Omental fat pad (tissue), 4 donors: ENCODE measurements at places on chromosomes 7 and 10.

DNA sequence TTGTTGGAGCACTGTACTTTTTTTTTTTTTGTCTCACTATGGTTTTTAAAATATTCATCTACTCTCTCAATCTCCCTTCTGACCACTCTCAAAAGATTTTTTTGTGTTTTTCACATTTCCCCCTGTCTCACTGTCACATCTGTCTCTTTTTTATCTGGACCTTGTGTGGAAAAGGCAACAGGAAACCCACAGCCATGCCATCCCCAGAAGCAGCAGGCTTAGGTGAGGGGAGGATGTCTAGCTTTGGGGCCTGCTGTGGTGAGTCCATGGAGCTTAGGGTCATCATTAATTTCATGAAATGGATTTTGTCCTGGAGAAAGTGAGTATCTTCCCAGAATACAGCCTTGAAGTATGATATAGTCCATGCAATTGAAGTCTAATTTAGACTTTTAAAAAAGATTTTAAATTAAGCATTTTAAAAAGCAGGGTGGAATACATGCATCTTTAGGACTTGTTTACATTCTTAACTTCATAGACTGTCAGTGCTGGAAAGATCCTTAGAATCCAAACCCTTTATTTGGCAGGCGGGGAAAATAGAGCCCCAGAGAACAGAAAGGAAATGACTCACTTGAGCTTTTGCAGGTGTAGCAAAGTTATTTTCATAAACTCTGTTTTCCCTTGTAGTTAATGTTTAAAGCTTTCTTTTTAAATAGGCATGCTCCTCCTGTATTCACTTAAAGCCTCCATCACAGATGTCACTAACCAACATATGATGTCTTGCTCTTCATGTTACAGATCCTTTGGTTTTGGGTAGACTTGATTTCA, 25.1 kb downstream of the MINDY4 start:
- no peak for DNase-seq

GRCh38 chr10:50610368-50610767, 13.4 kb downstream of the SGMS1 start:
- no peak for DNase-seq

- no peak for DNase-seq
Observed at GRCh38 chr10:110566472-110567200, 859 bp upstream of the SMC3 start.

GRCh38 chr7:102117743-102118142, 168.9 kb upstream of the SH2B2 start:
- no peak for DNase-seq

- no peak for DNase-seq
Observed at GRCh38 chr7:26580064-26580591, 284.3 kb downstream of the SKAP2 start.

DNA sequence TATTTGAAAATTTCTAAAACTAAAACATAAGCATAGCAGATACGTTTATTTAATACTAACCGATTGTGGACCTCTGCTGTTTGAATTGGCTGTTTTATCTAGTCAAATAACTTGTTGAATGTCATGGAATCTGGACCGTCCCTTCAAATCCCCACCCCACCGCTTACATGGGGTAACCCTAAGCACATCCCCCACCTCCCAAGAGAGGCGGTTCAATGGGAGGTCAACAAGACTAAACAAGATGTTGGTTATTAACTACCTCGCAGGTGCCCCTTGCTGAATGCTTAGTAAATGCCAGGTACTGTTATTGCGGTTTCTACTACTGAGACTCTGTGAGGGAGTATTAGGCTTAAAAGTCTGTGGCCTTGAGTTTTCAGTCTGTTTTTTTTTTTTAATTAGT, 70.9 kb downstream of the DAGLB start:
- DNase-seq, result no peak

- DNase-seq, result peak; percentile 19
Observed at GRCh38 chr10:79442171-79443040, 3.0 kb downstream of the ZCCHC24 start.
